ENCODE measurements at places on chromosomes 1 and 21.
A peak's percentile ranks its signal among the peaks of the same experiment; 100 is the strongest.

GRCh38 chr1:47371016-47371517, 37.5 kb downstream of the CMPK1 start:
- DNase-seq: no peak

DNA sequence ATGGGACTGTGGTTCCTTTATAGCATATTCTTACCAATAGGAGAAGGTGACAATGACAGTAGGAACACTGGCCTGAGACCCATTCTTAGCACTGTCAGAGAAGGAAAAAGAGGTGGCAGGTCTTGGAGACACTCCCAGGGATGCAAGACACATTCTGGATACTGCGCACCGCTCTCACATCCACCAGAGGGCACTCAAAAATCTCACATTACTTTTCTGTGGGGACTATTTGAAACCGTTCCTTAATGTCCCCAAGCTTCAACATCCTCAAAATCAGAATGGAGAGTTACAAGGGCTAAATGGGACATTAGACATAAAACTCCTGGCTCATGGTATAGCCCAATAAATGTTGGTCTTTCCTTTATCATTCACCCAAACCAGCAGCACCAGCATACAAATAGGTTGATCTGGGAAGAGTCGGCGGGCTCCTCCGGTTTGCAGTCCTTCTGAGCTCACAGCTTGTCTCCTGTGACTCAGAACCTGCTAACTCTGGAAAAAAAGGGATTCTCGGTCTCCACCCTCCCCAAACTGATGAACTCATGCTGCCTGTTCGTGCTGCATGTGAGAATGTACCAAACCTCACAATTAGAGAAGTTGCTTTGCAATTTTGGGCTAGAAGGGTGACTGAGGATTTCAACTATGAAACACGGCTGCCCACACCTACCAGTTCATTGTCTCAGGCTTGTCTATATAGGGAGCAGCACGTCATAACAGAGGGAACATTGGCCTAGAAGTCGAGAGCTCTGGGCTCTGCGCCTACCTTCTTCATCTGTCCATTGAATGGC, 40.2 kb downstream of the IL12RB2 start:
- peak; percentile 20 for DNase-seq

DNA sequence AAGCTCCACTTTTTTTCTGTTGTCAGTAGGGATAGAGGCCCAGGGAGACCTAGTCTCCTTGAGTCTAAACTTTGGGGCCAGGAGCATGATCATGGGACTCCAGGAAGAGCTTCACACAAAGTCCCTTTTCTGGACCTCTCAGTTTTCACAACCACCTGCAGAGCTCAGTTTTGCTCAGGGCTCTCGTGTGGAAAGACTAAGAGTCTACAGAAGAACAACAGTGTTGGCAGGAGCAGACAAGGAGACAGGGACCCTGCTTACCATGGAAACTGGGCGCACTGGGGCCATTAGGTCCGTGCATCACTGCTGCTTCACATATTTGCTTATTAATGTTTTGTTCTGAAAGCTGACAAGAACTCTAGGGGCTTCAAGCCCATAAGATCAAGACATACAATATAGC, 63.9 kb upstream of the HSD17B7 start:
- no peak for DNase-seq

GRCh38 chr1:162398999-162399580, 12.8 kb downstream of the SH2D1B start:
- no peak for DNase-seq

GRCh38 chr1:17420391-17420918, 19.0 kb downstream of the RCC2 start:
- no peak for DNase-seq

- no peak for DNase-seq
Observed at GRCh38 chr1:44315521-44315920, 39.5 kb downstream of the ERI3 start.

DNA sequence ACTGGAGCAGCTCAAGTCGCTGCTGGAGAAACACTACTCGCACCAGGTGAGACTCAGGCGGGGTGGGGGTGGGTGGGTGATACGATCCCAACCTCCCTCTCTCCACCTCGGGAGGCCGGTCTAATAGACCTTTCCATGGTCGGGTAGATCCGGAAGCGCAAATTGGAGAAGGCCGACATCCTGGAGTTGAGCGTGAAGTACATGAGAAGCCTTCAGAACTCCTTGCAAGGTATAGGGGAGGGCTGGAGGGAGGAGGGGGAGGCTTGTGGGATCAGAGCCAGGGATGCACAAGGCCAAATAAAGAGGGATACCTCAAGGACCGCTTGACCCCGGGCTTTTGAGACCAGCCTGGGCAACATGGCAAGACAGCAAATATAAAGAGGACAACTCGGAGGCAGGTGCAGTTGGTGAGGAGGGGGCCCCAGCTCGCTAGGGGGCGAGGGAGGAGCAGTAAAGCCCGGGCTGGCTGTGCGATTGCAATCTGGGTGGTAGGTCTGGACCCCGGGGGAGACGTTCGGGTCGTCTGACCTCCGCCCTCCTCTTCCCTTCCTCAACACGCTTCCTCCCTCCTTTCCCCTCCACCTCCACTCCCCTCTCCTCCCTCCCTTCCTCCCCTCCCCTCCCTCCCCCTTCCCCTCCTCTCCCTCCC, 546 bp downstream of the HES3 start:
- no peak for DNase-seq

DNA sequence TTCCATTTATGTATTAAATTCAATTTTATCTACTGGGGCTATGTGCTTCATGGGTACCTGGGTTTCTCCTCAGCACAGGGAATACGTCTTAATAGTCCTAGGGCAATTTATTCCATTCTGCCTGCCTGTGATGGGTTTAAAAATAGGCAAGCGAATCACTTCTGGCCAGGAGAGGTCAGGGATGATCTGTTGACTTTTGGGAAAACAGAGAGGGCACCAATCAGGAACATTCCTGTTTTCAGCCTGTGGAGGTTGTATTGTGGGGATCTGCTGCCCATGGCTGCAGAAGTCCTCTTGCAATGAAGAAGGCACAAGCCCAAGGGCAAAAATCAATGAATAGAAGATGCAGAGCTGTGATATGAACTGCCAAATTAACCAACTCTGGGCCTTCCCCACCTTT, 303.1 kb downstream of the CTH start:
- no peak for DNase-seq

DNA sequence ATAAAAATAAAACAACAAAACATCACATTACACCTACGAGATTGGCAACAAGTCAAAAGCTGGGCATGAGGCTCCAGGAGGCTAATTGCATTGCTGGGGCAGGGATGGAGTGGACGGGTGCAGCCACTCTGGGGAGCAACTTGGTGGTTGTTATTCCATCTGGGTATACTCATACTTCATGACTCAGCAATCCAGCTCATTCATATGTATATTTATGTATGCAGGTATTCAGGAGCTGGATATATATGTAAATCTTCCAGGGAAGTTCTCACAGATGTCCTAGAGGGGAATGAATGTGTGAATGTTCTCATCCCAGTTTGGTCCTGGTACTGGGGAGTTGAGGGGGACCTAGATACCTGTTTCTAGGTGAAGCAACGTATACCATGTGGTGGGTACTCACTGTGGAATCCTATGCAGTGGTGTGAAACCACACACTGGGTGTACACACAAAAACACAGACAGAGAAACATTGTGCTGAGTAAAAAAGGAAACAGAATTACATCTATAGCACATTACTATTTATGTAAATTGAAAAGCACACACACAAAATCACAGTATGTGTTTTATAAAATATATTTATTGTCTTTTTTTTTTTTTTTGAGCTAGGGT, 79.7 kb upstream of the RAB4A start:
- DNase-seq: no peak

- DNase-seq: no peak
Observed at GRCh38 chr1:245263529-245264095, 108.8 kb downstream of the KIF26B start.

- DNase-seq: no peak
Observed at GRCh38 chr1:4408380-4408779, 246.0 kb upstream of the AJAP1 start.

DNA sequence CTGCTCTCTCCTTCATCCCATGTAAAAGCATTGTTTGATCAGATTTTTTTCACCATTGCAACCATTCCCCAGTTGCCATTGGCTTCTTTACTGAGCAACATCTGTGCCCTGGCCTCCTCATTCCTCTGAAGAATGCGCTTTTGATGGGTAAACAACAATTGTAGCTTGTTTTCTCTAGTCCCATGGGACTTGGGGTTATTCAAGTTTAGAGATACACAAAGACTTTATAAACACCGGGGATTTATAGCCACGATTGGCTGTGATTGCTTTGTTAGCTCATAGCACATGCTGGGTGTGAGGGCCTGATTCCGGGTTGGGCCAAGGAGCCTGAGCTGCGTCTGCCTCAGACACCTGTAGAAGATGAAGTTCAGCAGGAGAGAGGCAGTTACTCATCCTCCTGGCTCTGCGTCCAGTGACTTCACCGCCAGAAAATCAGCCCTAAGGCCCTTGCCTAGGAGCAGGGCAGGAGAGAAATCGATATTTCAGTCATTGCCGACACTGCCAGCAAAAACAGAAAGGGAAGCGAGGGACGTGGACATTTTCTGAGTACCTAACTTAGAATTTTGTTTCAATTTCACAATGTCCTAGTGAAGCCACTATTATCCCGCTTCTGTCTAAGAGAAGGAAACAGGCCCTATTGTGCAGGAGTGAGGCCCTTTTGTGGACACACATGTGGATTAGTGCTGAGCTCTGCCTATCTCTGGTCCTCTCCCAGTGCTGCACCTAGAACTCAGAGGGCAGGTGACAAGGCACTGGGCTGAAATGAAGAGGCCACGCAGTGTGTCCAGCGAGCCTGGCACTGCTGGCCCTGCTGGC, 159.8 kb upstream of the USP24 start:
- no peak for DNase-seq

DNA sequence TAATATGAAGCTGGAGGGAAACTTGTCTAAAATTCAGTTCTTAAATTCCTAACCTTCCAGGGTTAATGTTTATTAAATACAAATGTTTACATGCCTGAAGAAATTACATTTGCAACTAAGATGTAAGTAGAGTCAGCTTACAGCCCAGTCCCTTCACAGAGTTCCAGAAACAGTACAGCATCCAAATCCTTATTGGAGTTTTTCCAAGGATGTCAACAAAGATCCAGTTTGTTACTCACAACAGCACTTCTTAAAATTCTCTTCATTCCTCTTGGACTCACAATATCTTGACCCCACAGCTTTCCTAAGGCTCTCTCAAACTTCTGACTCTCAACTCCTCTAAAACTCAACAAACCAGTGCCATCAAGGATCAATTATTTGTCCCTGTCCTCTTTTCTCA, 50.1 kb upstream of the RWDD3 start:
- no peak for DNase-seq

DNA sequence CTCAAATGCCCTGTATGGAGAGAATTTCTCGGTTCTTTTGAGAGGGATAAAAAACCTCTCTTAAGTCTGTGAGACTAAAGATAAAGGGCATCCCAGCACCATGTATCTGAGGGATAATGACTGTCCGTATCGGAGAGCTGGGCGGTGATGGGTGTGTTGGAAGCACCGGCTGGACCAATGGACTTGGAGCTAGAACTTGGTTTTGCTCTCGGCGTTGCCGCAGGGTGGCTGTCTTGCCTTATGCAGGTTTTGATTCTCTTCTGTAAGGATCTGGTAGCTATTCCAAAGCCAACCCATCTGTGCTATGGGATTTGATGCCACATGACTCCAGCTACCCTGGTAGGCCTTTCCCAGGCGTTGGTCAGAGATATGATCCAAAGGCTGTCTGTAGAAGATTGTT, 348.8 kb downstream of the KIF26B start:
- no peak for DNase-seq

DNA sequence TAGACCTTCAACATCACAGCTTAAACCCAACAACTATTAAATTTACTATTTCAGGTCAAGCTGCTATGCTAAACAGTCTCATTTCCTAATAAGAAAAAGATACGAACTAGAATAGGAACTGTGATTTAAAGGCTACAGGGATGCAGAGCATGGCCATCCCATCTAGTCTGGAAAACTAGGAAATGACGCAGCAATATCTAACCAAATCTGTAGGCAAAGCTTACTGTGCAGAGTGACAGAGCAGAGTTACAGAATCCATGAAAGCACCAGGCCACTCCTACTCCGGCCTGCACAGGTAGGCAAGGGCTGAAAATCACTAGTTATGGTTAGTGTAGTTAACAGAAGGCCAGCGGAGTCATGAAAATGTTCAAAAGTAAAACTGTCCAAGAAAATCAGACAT, 2.1 kb downstream of the HLCS start:
- no peak for DNase-seq

DNA sequence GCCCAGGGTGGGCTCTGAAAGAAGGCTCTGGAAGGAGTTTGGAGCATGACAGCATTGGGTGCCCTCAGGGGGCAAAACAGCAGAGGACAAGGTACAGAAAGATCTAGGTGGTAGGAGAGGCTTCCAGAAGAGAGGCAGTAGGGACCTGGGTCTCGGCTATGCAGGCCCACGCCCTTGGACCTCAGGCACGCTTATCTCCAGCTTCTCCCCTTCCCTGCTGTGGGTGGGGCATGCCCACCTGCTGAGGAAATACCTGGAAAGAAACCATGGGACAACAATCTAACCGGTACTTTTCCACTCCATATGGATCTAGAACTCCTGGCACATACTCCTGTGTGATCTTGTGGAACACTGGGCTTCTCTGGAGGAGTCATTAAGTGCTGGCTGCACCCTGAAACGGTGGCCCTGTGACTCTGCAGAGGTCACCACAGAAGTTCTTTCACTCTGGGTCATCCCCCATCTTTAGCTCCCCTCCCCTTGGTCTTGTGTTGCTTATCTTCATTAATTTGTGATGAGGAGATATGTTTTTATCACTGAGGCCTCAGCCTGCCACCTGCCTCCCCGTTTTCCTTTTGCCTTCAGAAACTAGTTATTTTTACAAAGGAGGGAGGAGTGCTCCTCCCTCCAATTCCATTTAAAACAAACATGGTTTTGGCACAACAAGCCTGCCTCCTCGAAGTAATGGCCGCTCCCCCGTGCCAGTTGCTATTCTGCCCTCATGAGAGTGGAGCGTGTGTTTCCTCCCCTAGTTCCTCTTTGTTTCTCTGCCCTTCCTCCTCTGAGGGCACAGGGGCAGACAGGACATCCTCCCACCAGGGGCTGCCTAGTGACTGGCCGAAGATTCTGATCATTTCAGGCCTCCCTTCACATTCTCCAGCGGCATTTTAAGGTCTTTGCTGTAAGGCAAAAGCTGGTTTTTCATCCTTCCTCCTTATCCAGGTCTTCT, 78.0 kb upstream of the ATP5PO start:
- no peak for DNase-seq

- DNase-seq: no peak
Observed at GRCh38 chr1:12597792-12598191, 20.2 kb downstream of the DHRS3 start.

GRCh38 chr1:114189398-114189797, 35.7 kb upstream of the SYT6 start:
- DNase-seq: no peak
